ENCODE measurements at places on chromosomes 1 and 21.

GRCh38 chr1:91045284-91045683 lies 23.4 kb upstream of the ZNF644 start:
- H3K27ac ChIP-seq: no peak overlapping the region
- H3K27me3 ChIP-seq: no peaks in the 10 kb centered on the region
- H3K4me1 ChIP-seq: no peaks in the 10 kb centered on the region
- no peak for DNase-seq
- no peak overlapping the region for H3K4me3 ChIP-seq

DNA sequence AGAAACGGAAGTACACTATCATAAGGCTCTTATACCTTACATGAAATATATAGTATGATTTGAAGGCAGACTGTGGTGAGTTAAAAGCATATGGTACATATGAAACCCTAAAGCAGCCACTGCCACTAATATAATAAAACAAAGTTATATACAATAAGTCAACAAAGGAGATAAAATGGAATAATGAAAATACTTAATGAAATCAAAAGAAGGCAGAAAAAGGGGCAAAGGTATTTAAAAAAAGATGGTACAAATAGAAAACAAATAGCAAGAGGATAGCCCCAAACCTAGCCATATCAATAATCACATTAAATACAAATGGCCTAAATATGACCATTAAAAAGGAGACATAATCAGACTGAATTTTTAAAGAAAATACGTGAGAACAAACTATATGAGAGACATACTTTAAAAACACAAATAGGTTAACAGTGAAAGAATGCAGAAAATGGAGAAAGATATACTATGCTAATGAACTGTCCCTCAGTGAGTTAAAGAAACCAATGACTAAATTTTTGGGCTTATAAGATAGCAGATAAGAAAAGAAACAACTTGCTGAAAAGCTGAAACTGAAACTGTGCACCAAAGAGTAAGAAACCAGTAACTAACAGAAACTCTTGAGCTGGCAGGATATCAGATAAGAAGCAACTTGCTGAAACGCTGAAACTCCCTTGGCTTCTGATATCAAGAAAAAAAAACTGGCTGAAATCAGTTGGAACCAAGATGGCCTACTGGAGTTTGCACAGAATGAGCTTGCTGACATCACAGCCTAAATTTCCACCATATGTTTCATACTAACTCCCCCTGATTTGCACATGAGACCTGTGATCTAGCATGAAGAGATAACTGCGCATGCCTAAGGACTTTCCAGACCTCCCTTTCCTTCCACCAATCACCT lies 44.3 kb upstream of the IL10 start:
- no peak for DNase-seq
- no peaks in the 10 kb centered on the region for H3K36me3 ChIP-seq
- no peak overlapping the region for H3K27ac ChIP-seq
- no peak overlapping the region for H3K4me3 ChIP-seq
- H3K4me1 ChIP-seq: no peaks in the 10 kb centered on the region

- H3K27ac ChIP-seq: no peak overlapping the region
- H3K4me3 ChIP-seq: no peak overlapping the region
- no peak for DNase-seq
Measured at GRCh38 chr1:62142496-62142895, 52.2 kb upstream of the L1TD1 start.

DNA sequence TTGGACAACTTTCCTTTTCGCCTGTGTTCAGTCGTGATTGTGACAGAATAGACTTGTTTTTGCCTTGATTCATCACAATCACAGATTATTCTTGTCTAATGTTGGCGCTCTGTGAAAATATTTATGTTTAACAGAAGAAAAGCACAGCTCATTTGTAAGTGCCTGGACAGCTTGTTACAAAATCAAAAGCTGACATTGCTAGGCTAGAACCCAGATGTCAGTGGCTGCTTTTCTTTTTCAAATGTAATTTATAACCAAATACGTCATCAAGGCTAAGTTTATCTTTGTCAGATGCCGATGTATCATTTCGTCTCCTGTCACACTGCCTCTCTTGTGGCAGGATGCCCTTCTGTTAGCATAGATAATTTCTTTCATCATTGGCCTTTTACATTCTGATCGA lies 1227.3 kb downstream of the PLA2G4A start:
- no peaks in the 10 kb centered on the region for H3K27me3 ChIP-seq
- no peaks in the 10 kb centered on the region for H3K36me3 ChIP-seq
- H3K4me1 ChIP-seq: no peaks in the 10 kb centered on the region
- H3K27ac ChIP-seq: no peak overlapping the region

GRCh38 chr21:45555251-45555556 lies 13.0 kb upstream of the SLC19A1 start:
- no peaks in the 10 kb centered on the region for H3K27me3 ChIP-seq
- no peak for DNase-seq
- H3K4me3 ChIP-seq: peak overlapping the region; percentile 57
- peaks cover 13% of the 10 kb centered on the region for H3K4me1 ChIP-seq
- H3K27ac ChIP-seq: peak overlapping the region; percentile 13
- no peaks in the 10 kb centered on the region for H3K36me3 ChIP-seq

- H3K27me3 ChIP-seq: no peaks in the 10 kb centered on the region
- H3K36me3 ChIP-seq: peaks cover 74% of the 10 kb centered on the region
- peaks cover 5% of the 10 kb centered on the region for H3K4me1 ChIP-seq
- H3K4me3 ChIP-seq: no peak overlapping the region
- peak; percentile 66 for DNase-seq
Measured at GRCh38 chr1:150813028-150813707, 5.1 kb upstream of the CTSK start.

- H3K4me1 ChIP-seq: no peaks in the 10 kb centered on the region
- H3K27me3 ChIP-seq: no peaks in the 10 kb centered on the region
- no peak overlapping the region for H3K4me3 ChIP-seq
- H3K27ac ChIP-seq: no peak overlapping the region
Measured at GRCh38 chr1:172727956-172728603, 69.2 kb downstream of the FASLG start.

DNA sequence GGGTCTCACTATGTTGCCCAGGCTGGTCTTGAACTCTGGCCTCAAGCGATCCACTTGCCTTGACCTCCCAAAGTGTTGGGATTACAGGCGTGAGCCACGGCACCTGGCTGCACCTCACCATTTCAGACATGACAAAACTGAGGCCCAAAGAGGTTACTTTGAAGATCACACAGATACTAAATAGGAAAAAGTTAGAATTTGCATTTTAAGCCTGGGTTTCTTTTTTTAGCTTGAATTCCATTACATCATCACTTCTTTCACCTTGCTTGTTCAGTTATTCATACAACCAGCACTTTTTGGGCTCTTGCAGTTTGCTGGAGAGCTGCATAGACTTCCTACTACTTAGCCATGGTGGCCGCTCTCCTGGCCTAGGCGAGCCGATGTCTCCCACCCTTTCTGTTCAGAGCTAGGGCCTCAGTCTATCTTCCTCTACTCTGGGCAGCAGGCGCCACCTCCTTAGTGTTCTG lies 16.3 kb upstream of the CD2 start:
- H3K27me3 ChIP-seq: no peaks in the 10 kb centered on the region
- H3K4me1 ChIP-seq: no peaks in the 10 kb centered on the region
- no peaks in the 10 kb centered on the region for H3K36me3 ChIP-seq
- DNase-seq: no peak
- no peak overlapping the region for H3K27ac ChIP-seq

GRCh38 chr1:19365721-19366120 lies 53.6 kb downstream of the SLC66A1 start:
- no peak overlapping the region for H3K27ac ChIP-seq
- DNase-seq: no peak
- no peak overlapping the region for H3K4me3 ChIP-seq

DNA sequence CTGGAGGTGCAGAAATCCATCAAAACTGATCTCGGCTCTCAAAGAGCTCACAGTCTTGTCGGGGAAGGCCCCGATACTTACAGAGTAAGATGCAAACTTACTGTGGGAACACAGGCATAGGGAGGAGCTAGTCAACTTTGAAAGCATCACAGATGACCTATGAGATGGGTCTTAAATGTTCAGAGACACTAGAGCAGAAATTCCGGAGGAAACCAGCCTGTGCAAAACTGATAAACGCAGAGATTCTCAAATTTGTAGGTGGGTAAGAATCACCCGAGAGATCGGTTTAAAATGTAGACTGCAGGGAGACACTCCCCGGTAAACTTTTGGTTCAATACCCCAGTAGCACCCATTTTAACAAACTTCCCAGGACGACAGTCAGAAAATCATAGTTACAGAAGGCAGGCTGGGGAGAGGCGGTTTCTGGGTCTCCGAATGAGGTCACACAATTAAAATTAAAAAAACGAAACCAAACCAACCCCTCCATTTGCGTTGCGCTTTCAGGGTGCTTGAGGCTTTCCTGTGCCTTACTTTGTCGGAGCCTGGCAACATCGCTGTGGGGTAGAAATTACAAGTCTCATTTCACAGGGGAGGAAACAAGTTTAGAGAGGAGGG lies 755 bp upstream of the THRAP3 start:
- H3K27ac ChIP-seq: peak overlapping the region; percentile 90
- no peak for DNase-seq
- no peaks in the 10 kb centered on the region for H3K27me3 ChIP-seq
- peak overlapping the region; percentile 87 for H3K4me3 ChIP-seq
- peaks cover 15% of the 10 kb centered on the region for H3K36me3 ChIP-seq
